ENCODE measurements at places on chromosomes 5 and 9. TPM values are rescaled to one million over a fixed set of nuclear protein-coding genes. Genes with fewer than 3 reads are reported as not detected.

The IL4 gene
- polyA plus RNA-seq = not detected

The PCDHA9 gene
- not detected for polyA plus RNA-seq

The ANKRD20A1 gene
- polyA plus RNA-seq = 0.20 TPM

The COX7C gene
- 1,378 TPM for polyA plus RNA-seq

The ADAMTS16 gene
- polyA plus RNA-seq = not detected

The FBP1 gene
- not detected for polyA plus RNA-seq

The CTSL gene
- 0.24 TPM for polyA plus RNA-seq

The TCOF1 gene
- 76.3 TPM for polyA plus RNA-seq

The ANKRD34B gene
- polyA plus RNA-seq = not detected

Measured in GM12878 (cell line).